ENCODE measurements at places on chromosomes 12 and 14.

GRCh38 chr12:114684870-114685273, 897 bp upstream of the TBX3 start:
- no peak for DNase-seq

GRCh38 chr14:61561657-61562276, 133.5 kb upstream of the HIF1A start:
- peak; percentile 86 for DNase-seq

DNA sequence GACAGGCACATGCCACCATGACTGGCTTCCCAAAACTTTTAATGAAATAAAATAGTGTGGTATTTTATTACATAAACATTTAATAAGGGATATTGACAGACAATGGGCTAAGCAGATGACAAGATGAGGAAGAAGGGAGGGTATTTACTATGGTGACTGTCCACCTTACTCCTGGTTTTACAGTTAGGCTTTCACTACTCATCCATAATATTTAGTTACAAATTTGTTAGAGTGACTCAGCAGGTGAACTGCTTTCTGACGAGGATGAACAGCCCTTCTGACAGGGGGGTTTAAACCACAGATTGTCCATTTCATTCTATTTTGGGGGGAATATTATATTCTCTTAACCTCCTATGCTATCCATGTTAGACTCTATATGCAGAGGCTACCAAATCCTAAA, 3.6 kb upstream of the PALS1 start:
- DNase-seq: no peak

- DNase-seq: no peak
These were observed 18.2 kb downstream of the GLT1D1 start for GRCh38 chr12:128871516-128871892.

DNA sequence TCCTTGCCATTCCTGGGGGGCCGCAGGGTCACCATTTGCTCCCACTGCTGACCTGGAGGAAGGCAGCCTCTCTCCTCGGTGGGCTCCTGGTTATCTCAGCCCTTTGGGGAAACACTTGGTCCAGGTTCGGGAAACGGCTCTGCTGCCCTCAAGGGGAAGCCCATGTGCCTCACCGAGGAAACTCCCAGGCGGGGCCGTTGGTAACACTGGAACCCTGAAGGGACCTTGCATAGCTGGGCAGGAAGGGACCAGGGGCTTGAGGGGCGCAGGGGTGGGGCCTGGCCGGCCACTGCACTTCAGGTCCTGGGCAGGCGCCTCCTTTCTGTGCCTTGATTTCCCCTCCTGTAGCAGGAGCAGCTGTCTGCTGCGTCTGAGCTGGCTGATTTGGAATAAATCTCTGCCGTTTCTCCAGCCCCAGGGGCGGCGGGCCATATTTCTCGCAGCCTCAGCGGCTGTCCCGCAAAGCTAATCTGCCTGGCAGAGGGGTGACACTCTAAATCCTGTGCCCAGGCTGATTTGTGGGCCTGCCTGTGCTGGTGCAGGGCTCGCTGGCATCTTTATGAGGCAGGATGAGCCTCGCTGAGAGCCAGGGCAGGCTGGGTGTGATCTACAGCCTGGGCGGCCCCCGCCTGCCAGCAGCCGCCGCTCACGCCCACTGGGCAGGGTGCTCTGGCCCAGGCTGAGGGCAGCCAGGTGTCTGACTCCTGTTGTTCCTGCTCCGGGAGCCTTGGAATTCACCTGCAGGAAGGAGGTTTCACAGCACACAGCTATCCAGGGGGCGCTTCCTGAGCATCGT, 49.7 kb downstream of the KIF26A start:
- DNase-seq: no peak

DNA sequence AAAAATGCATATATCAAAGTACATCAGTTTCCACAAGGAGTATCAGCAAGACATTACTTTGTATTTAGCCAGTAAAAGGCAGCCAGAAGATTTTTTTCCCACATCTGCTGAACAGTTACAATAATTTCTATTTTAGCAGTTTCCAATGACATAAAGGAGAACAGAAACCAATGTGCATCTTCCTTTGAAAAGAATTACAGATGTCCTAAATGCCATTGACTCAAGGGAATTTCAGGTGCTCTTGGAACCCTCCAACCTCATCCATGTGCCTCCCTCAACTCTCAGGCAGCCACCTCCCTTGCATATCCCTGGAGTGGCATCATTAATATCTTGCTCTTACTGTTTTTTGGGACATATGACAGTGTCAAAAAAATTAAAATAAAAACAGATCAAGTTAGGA, 62.2 kb upstream of the ST8SIA1 start:
- DNase-seq: no peak

GRCh38 chr14:106826833-106827369, 1300.5 kb downstream of the TMEM121 start:
- no peak for DNase-seq

DNA sequence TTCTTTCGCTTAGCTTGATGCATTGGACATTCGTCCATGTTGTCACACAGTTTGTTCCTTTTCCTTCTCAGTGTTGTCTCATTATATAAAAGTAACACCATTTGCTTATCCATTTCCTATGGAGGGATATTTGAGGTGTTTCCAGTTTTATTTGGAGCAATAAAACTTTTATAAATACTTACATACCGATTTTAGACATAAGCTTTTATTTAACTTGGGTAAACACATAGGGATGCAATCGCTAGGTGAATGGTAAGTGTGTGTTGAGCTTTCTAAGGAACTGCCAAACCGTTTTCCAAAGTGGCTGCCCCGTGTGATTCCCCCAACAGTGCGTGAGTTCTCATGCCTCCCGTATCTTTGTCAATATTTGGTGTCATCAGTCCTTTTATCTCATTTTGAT, 95.2 kb upstream of the DYNC1H1 start:
- DNase-seq: no peak

DNA sequence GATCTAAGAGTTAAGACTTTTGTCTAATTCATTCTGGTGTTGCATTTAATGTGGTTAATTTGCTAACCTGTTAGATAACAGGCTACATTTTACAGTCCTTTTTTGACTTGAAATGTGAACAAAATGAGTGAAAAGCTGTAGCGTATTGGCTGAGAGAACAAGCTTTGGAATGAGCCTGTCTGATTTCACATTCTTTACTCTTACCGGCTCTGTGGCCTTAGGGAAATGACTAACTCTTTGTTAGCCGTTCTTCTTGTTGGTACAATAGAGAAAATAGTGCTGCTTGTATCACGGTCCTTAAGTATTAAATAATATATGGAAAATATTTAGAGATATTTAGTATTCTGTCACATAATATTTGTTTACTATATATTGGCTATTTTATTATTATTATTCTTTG, 1.9 kb downstream of the MNAT1 start:
- DNase-seq: no peak

DNA sequence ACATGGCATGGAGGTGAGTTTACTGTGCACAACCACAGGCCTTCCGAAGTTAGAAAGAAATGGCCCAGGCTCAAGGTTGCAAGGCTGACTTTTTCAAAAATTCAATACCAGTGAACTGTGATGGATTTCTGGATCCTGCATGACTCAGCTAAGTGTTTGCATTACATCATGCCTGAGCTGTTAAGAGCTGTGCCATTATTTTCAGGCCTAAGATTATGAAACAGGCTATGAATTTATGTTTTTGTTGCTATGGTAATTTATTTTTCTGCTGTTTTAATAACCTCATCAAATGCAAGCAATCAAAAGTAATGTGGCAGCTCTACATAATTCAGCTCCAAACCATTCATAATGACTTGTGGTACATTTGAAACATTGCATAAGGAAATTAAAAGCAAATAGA, 457.7 kb upstream of the TMEM132C start:
- no peak for DNase-seq

GRCh38 chr12:132046561-132046960, 96.8 kb downstream of the EP400 start:
- no peak for DNase-seq

- DNase-seq: no peak
These were observed 244.8 kb downstream of the DACT1 start for GRCh38 chr14:58882577-58883018.

- DNase-seq: no peak
These were observed 1390.7 kb downstream of the FSCB start for GRCh38 chr14:43116341-43116740.

DNA sequence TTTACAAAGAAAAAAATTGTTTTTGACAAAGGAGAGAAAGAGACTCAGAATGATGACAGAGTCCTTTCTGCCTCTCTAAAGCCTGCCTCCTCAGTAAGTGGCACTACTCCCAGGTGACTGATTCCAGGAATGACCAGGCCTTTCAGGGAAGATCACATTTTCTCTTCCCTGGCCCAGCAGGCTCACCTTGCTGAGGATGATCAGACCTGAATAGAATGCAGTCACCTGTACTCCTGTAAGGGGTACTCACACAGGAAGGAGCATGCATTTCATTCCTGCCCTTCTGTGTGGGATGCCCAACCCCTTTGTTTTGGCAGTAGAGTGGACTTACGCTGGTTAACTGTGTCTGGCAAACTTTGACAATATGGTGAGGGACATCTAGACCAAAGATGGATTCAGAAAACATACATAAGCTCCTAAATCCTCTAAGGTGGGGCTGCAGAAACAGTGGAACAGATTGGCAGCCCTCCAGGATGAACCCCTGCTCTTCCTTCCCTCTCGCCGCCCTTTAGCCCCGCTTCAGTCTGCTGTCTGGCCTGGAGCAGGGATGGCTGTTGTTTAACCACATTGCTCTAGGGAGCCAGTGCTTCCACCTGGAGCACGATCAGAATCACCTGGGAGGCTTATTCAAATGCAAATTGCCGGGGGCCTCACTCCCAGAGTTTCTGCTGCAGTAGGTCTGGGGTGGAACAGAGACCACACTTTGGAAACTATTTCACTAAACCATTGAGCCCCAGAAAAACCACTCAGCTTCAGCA, 29.8 kb downstream of the ERG28 start:
- DNase-seq: no peak

DNA sequence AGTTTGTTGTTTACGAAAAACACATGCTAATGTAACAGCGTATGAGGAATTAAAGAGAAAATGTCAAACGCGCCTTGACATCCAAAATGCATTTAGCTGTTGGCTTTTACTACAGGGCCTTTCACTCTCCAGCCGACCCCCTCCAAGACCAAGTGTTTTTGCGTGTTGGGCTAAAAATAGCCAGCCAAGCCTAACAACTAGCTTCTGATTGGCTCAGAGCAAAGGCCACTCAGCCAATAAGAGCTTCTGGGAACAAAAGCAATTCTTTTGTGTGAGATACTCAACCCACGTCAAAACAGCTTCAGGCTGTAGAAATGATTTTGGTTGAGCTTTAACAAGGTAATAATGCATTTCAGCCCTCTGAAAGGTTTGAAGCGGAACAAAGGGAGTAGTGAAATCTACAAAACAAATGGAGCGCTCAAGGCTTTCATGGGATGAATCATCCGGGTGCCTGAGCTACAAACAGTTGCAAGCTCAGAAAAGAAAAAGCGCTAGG, 198.7 kb upstream of the DCN start:
- peak; percentile 46 for DNase-seq

GRCh38 chr12:20282401-20282800, 85.9 kb upstream of the PDE3A start:
- no peak for DNase-seq

DNA sequence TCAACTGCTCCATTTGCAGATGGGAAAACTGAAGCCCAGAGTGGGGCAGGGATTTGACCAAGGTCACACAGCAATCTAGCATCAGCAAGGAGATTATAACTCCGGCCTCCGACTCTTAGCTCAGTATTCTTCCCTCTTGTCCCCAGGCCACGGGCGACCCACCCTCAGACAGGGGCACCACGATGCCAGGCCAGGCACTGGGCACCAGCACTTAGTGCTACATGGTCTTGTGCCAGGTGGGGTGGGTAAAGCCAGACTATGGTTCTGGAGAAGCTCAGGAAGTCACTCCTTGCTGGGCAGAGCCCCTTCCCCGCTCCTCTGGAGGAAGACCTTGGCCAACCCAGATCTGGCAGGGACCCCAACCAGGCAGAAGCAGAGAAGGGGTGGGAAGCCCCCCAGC, 41.5 kb downstream of the SYNE3 start:
- no peak for DNase-seq

DNA sequence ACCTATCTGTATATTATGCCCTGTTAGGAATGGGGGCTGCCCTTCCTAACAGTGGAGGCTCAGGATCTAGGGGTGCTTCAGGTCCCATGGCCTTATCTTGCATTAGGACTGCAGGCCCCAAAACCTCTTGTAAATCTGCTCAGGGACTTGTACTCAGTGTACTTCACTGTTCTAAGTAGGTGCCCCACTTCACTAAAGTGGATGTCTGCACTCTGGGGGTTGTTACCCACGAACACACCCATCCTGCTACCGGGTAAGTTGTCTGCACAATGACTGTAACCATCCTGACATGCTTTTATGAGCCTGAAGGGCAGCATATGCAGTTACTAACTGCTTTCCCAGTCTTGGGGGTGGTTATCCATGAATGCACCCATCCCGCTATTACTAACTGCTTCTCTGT, 163.0 kb downstream of the PTCSC3 start:
- no peak for DNase-seq

DNA sequence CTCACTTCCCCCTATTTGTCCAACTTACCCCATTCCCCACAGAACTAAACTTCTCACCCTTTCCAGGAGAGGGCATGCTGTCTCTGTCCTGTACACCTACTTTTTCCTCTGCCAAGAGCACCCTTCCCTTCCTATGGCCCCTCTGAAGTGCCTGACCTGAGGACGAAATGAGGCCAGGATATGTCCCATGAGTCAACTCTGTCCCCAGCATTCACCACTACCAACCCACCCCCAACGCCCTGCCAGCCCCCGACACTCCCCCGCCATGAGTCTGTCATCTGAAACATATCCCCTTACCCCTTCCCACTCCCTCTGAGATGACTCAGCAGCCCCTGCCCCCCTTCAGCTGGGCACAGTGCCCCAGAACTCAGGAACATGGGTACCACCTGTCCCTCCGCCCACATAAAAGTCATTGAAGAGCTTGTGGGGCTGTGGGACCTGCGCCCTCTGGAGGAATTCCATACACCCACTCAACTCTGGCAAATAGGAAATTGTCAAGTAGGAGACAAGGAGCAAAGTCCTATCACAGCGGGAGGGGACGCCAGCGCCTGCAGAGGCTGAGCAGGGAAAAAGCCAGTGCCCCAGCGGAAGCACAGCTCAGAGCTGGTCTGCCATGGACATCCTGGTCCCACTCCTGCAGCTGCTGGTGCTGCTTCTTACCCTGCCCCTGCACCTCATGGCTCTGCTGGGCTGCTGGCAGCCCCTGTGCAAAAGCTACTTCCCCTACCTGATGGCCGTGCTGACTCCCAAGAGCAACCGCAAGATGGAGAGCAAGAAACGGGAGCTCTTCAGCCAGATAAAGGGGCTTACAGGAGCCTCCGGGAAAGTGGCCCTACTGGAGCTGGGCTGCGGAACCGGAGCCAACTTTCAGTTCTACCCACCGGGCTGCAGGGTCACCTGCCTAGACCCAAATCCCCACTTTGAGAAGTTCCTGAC, 26.3 kb downstream of the ITGA7 start:
- DNase-seq: peak; percentile 71

GRCh38 chr12:131793243-131794022, 34.8 kb upstream of the MMP17 start:
- DNase-seq: no peak

GRCh38 chr14:73255005-73255400, 17.7 kb downstream of the PAPLN start:
- DNase-seq: no peak

- no peak for DNase-seq
These were observed 1.0 kb downstream of the BORCS5 start for GRCh38 chr12:12357719-12358461.

GRCh38 chr12:57166971-57167371, 19.6 kb upstream of the LRP1-AS start:
- no peak for DNase-seq

All from left cardiac atrium (tissue), 4 donors.